Stimulated activated CD4-positive, alpha-beta T cell treated with anti-CD3 and anti-CD28 coated beads, Interleukin-1b, Interleukin-23, amount 100 ng/mL, for 24 hours (primary cell): ENCODE measurements at places on chromosomes 12 and 14.

DNA sequence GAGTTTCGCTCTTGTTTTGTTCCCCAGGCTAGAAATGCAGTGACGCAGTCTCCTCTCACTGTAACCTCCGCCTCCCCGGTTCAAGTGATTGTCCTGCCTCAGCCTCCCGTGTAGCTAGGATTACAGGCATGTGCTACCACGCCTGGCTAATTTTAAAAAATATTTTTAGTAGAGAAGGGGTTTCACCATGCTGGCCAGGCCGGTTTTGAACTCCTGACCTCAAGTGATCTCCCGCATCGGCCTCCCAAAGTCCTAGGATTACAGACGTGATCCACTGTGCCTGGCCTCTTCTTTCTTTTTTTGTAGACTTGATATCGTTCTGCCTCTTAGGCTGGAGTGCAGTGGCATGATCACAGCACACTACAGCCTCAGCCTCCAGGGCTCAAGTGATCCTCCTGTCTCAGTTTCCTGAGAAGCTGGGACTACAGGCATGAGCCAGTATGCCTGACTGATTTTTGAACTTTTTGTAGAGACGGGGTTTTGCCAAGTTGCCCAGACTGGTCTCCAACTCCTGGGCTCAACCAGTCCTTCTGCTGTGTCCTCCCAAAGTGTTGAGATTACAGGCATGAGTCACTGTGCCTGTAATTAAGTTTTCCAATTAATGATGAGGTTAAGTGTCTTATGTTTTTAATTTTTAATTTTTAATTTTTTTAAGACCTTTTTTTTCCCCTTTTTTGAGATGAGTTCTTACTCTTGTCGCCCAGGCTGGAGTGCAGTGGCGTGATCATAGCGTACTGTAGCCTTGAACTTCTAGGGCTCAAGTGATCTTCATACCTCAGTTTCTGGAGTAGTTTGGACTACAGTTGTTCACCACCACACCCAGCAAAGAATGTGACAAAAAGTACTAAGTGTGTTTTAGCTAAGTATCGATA, 10.2 kb downstream of the RCOR1 start:
- no peak for DNase-seq

DNA sequence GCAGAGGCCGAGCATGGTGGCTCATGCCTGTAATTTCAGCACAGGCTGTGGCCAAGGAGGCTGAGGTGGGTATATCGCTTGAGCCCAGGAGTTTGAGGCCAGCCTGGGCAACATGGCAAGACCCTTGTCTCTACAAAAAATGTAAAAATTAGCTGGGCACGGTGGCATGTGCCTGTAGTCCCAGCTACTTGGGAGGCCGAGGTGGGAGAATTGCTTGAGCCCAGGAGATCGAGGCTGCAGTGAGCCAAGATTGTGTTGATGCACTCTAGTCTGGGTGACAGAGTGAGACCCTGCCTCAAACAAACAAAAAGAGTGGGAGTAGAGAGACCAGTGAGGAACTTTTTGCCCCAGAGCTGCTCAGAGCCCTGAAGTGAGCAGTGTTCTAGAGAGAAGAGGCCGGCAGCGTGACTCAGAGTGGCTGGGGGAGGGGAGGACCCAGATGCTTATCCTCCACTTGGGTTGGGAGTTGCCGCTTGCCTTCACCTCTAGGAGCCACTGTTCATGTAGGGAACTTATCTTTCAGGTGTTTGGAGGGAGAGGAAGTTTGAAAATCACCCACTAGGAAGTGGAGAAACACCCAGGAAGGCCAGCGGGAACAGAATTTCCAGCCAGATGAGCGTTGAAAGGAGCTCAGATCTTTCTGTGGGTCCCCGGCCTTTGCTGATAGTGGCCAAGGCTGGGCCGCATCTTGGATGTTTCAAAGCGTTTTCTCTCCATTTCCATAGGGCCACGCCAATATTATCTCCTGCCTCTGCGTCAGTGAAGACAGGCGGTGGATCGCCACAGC, 15.3 kb downstream of the CFAP251 start:
- no peak for DNase-seq

DNA sequence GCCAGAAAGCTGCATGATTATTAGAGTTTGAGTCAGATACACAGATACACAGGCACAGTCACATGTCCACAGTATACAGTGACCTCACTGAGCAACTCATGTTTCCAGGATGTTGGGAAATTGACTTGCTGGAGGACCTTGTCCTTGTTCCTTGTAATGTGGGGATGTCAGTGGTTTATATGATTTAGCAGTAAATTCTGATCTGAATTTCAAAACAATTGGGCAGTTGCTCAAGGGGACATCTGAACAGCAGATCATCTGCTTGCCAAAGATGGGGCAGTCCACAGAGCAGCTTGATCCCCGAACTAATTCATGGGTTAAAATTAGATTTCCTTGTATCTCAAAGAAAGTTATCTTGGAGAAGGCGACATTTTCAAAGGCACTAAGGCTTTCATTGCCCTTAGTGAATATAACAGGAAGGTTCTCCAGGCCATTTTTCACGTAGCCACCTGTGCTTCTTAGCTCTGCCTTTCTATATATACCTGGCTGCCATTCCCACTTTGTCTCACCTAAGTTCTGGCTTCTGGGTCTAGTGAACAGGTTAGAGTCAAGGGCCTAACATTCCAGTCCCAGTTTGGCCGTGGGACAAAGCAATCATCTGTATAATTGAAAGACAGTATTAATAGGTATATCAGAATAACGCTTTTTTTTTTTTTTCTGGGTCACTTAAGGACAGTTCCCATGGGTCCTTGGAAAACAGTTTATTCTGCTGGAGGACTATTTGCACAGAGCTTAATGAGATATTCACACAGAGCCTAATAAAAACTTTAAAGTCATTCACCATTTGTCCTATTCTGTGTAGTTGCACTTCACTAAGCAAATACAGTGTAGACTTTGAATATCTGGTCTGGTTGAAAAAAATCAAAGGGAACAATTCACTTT, 64.9 kb upstream of the STRN3 start:
- no peak for DNase-seq

DNA sequence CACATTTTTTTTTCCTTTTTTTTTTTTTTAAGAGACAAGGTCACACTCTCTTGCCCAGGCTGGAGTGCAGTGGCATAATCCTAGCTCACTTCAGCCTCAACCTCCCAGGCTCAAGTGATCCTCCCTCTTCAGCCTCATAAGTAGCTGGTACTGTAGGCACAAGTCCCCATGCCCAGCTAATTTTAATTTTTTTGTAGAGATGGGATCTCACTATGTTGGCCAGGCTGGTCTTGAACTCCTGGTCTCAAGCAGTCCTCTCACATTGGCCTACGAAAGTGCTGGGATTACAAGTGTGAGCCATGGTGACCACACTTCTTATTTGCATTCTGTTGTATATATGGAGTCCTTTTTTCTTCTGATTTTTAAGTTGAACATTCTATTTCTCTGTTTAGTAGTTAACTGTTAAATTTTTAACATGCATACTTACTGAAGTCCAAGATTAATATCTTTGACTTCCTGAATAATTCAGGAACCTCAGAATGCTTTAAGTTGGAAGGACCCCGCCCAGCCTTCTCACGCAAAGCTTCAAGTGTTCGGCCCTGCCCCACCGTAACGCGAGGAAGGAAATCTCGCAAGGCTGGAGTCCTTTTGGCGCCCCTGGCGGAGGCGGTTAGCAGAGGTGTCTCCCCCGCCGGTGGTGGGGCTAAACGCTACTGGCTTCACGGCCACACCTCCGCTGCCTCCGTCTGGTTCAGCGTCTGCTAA, 21.6 kb downstream of the SPATS2 start:
- peak; percentile 36 for DNase-seq

DNA sequence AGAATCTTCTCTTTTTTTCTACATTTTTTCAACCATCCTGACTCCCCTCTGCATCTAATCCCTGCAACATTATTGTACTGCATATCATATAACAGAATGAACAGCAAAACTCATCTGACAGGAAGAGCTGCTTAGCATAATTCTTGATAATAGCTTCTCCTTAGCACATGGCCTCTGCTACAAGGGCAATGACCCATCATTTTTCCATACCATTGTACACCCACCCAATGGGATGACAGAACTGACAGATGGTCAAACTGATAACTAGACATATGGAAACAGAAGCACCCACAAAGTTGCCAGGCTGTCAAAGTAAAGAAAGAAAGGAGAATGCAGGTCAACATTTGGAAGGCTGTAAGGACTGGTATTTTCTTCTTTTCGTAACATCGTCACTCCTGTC, 390.4 kb upstream of the USP15 start:
- no peak for DNase-seq

- no peak for DNase-seq
These were observed 62.7 kb upstream of the HECTD1 start for GRCh38 chr14:31270196-31270772.

- DNase-seq = no peak
These were observed 145.8 kb downstream of the KIF26A start for GRCh38 chr14:104284107-104284592.

DNA sequence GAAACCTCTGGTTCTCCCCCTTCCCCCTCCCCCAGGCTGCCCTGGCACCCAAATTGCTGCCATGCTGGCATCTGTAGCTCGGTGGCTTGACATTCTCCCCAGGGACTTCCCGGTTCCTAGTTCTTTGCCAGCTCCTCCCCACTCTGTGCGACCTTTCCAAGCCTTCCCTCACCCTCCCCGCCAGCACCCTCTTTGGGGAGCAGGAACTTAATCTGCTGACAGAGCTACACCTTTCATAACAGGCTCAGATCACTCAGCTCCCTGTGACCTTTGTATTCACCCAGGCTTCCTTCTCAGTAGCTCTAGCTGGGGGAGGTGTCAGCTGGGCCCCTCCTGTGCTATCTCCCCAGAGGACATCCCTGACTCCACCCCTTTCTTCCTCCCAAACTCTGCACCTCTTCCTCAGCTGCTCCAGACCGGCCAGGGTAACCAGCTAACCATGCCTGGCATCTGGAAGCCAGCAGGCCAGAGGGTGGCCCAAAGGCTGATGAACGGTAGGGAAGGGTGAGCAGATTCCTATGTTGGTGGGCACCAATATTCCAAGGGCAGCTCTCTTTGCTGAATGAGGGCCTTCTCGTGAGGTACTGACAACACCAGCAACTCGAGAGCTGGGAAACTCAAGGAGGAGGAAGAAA, 1.8 kb upstream of the COX14 start:
- no peak for DNase-seq

- no peak for DNase-seq
These were observed 62.2 kb upstream of the OR4E1 start for GRCh38 chr14:21735639-21736307.

DNA sequence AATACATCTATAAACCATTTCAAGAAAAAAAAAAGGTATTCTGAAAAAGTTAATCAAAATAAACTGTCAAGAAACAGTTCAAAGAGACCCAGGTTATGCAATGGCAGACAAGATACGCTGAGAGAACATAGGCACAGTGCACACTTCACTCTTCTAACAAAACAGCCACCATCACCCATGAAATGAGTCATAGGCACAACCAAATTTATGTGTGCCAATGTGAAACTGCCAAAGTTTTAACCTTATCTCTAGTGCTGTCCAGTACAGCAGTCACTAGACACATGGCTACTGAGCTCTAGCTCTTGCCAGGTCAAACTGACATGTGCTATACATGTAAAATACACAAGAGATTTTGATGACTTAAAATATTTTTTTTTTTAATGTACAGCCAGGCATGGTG, 1.4 kb downstream of the CEP128 start:
- DNase-seq = no peak

DNA sequence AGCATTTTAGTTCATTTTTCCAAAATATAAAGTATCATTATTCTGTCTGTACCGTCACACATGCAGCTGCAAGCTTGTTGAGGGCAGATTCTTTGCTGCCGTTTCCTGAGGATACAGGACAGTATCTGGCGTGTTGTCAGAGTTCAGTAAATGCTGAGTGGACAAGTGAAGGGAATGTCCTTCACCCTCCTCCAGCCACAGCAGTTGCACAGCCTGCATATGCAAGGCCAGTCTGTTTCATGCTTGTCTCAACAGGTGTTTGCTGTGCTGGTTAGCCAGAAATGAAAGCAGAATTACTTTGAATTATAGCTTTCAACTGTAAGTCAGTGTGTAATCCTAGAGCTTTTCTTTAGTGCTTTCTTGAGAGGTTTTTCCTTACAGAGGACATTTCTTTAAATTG, 36.5 kb downstream of the TDP1 start:
- DNase-seq = no peak

GRCh38 chr12:75662511-75663159, 151.2 kb upstream of the KRR1 start:
- DNase-seq = no peak

DNA sequence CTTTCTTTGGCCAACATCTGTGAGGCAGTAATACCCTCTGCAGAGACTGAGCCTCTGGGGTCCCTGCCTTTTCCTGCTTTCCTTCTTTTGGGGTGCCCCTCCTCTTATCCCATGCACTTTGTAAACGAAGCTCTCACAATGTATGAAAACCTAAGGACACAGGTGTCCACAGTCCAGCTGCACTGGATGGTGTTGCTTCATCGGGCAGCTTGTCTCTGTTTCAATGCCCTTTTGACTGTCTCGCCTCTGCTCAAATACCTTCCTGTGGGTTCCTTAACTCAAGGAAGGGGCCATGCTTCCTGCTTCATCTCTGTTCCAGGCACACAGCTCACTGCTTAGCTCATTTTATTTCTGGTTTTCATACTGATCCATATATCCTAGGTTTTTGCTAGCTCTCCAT, 6.4 kb downstream of the C1RL start:
- DNase-seq = no peak

DNA sequence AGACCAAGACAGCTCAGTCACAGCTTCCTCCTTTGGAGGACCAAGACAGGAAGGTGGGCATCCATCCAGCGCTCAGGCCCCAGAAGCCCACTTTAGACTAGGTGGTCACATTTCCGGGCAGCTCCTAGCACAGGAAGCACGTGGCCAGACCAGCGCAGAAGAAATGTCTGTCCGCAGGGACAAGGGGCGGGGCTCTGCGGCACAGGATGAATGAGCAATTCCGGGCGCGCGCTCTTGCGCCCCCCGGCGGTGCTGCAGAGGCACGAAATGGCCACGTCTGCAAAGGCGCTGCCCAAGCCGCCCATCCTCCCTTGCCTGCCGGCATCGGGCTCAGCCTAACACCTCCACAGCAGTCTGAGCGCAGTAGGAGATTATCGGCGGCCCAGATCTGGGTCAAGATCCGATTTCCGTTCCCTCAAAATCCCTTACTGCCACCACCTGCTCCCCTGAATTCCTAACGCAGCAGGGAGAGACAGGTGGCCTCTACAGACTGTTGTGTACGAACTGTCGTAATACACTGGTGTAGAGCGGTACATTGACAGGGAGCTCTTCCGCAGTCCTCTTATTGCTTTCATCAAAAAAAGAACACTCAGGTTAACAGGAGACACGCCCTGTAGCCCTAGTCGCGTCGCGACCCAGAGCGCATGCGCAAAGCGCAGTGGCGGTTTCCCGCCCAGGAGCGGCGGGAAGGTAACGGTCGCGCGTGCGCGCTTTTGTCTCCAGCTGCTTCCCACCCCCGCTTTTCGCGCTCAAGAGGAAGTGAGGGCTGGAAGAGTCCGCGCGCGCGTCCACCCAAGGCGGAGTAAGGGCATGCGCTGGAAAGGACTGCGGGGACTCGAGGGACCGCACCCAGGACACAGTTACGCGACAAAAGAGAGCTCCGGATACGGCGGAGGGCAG, 794 bp downstream of the TUBA1B start:
- DNase-seq = peak; percentile 82
